ENCODE measurements at places on chromosomes 2 and 18.

DNA sequence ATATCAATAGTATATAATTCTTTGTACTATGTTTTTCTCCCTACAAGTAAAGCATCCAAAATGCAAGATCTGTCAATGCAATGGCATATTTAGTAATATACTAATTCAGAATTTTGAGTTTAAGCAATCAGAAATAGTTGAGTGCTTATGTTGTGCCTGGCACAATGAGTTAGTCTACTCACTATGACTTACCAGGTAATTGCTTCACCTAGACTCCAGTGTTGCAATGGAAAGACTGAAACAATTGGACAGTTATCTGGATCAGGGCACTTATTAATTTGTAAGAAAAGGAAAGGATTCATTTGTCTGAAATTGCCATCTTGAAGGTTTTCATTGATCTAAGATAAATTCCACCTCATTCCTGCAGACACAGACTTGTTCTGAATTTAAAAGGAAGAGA, 97.6 kb upstream of the TCF4 start:
- DNase-seq, result no peak

- DNase-seq, result no peak
Observed at GRCh38 chr2:55628931-55629330, 11.5 kb upstream of the PPP4R3B start.

- DNase-seq, result no peak
Observed at GRCh38 chr2:222813177-222813843, 47.5 kb upstream of the ACSL3 start.

GRCh38 chr2:178076130-178076529, 3.6 kb upstream of the PDE11A start:
- no peak for DNase-seq

GRCh38 chr2:40352041-40352702, 99.7 kb downstream of the SLC8A1 start:
- peak; percentile 36 for DNase-seq

DNA sequence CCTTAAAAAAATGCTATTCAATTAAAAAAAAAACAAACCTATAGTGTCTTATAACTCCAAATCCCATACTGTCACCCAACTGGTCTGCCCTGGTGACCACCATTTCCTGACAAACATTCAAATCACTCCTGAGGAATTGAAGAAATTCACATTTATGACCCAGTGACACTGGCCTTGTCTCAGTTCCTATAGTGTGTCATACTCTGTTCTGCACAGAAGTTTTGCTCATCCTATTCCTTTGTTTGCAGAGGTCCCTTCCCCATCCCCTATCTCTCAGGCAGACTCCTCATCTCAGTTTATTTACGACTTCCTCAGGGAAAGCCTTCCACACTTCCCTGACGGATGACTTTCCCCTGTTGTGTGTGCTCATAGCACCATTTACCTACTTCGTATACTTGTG, 14.7 kb downstream of the ZC3H6 start:
- no peak for DNase-seq

DNA sequence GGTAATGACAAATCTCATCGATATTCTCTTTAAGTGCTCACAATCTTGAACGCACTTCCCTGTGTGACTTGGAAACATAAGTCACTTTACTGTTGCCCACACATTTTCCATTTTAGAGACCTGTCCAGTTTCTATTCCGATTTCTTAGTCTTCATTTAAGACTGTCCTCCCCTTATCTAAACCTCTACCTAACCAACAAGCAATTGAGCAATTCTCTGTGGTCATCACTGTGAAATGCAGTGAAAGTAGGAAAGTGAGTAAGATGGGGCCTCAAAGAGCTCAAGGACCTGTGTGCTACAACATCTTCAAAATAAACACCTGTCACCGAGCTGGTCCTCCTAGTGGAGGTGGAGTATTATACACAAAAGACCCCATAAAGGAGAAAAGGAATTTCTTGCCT, 184.4 kb downstream of the CNTNAP5 start:
- peak; percentile 9 for DNase-seq

DNA sequence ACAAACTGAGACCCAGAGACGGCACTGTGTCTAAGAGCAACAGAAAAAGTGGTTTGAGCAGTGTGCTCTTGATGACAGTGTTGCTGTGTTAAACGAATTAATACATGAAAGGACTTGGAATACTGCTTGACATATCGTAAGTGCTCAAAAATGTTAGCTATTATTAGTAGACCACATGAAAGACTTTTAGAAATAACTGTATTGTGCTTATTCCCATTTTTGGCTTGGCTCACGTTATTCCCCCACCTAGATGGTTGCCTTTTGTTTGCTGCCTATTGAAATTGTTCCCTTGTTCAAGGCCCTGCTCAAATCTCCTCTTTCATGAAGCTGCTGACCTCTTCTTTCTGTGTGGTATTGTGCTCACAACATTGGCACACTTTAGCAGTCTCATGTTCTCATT, 27.8 kb upstream of the C2orf74 start:
- no peak for DNase-seq

- no peak for DNase-seq
Observed at GRCh38 chr2:104708967-104709366, 144.9 kb upstream of the POU3F3 start.

DNA sequence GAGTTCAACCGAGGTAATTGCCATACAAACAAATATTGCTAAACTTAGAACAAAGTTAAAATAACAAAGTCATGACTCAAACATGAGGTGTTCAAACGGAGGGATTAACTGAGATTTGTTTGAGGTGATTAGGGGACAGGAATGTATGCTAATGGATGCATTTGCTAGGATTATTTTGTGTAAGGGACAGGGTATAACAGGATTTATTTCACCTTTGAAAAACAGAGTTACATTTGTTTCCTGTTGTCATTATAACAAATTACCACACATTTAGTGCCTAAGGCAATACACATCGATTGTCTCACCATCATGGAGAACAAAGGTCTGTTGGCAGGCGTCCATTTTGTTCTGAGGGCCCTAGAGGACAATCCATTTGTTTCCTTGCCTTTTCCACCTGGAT, 304.3 kb upstream of the CNTNAP5 start:
- DNase-seq, result no peak

- DNase-seq, result no peak
Observed at GRCh38 chr18:35672897-35673296, 91.4 kb downstream of the GALNT1 start.

DNA sequence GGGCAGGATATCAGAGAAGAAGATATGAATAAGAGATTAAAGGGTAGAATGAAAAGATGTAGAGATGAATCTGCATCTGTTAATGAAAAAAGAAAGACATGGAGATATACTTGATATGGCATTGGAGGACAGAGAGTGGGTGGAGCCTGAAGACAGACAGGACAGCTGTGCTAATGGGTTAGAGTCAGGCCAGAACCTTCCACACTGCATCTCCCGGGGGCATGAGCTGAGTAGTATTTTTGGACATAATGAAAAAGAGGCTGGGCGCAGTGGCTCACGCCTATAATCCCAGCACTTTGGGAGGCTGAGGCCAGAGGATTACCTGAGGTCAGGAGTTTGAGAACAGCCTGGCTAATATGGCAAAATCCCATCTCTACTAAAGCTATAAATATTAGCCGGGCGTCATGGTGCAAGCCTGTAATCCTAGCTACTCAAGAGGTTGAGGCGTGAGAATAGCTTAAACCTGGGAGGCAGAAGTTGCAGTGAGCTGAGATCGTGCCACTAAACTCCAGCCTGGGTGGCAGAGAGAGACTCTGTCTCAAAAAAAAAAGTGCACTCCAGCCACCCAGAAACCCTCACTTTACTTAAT, 11.4 kb downstream of the FLACC1 start:
- no peak for DNase-seq

DNA sequence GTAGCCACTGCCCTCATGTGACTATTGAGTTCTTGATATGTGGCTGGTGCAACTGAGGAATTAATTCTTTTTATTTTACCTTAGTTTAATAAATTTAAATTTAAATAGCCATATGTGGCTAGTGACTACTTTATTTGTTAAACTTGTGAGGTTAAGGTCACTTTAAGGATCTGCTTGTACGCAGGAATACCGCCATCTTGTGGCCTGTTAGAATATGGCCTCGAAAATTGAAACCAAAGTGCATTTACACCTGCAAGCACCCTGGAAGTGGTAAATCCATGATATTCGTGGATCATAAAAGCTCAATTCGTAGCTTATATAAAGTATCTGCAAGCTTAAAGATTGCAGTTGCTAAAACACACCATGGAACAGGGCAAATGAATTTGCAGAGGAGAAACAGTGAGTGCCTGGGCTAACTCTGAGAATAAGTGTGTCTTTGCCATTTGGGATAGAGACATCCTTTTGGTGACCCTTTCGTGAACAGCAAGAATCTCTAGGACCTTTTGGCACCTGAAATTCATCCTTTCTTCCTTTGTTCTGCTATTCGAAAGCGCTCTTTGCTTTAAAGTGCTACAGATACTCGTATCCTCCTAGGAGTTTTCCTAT, 59.9 kb upstream of the REG3A start:
- DNase-seq, result peak; percentile 62

DNA sequence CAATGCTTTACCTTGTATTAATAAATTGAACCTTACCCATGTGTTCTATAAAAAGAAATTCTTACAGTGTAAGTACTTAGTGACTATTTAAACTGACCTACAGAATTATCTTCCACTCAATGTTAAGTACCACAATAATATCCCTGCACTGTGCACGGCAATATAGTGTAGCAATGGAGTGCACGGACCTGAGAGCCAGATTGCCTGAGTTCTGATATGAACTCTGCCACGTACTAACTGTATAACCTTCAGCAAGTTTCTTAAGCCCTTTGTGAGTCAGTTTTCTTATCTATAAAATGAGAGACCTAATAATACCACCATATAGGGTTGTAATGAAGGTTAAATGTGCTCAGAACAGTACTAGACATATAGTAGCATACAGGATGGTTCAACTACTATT, 66.2 kb downstream of the GPR39 start:
- DNase-seq, result no peak

- DNase-seq, result peak; percentile 72
Observed at GRCh38 chr2:219045937-219046550, 4.7 kb upstream of the CFAP65 start.

DNA sequence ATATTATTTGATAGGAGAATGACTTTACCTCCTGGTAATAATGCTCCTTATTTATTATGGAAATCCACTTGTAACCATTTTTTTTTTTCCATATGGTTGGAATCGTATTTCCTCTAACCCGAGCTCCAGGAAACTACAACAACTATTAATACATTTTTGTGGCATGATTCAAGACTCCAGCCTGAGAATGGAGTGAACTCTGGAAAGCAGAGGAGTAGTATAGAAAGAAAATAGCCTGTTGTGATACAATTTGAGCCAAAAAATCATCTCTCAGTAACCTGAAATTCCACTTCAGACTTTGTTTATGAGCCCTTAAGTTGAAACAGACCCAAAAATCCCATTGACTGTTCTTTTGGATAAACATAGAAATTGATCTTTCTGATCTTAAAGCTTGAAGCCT, 921.1 kb downstream of the SOCS6 start:
- no peak for DNase-seq

DNA sequence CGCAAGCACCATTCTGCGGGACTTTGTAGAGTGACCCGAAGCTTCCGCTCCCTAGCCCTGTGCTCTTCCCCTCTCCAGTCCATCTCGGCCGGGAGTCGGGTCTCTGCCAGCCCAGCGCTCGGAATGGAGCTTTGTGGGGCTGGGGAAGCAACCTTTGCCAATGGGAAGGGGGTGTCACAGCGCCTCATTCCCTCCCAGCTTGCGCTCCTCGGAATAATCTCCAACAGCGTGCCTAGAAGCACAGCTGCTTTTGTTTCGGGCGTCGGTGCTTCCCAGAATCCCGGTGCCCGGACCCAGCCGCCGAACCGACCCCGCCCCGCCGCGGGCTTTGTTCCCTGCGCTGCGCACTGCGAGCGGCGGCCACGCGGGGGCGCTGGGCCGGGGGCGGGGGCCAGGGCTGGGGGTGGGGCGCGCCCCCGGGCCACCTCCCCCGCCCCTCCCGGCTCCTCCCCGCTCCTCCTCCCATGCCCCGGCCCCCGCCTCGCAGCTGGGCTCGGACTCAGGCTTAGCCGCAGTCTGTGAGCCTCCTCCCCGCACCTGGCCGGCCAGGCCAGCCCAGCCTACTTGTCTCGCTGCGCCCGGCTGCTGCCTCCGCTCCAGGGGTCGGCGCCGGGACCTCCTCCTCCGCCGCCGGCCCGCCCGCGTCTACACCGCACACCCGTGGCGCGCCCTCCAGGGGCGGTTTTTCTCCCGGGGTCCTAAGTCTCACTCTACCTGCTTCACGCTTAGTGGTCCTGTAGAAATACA, 77.7 kb upstream of the SMAD2 start:
- DNase-seq, result peak; percentile 63

DNA sequence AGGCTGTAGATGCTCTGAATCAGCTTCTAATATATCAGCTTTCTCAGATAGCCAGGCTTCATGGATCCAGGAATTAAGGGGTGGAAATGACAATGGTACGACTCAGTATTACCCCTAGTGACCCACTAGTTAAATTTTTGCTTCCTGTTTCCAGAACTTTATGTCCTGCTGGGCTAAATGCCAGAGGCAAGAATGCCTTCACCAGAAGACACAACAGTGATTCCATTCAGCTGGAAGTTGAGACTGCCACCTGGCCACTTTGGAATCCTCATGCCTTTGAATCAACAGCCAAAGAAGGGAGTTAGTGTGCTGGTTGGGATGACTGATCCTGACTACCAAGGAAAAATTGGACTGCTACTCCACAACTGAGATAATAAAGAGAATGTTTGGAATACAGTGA, 239.1 kb downstream of the ASXL3 start:
- DNase-seq, result no peak

GRCh38 chr2:16204886-16205620, 264.7 kb downstream of the MYCN start:
- no peak for DNase-seq

DNA sequence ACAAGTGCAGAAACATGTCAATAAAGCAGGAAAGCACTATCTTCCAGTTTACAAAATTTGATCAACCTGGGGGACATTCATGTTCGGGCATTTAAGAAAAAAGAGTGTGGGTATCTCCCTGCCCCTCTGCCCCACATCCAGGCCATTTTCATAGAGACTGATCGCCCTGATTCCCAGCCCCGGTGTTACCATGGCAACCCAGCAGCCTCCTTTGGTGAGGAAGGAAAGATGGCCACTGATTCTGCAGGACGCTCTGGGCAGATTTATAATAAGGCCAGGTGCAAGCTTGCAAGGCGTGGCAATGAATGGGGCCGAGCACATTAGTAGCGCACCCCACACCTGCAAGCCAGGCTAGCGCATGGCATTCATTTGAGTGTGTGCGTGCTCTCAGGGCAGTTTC, 36.7 kb upstream of the ARL4C start:
- DNase-seq, result no peak

DNA sequence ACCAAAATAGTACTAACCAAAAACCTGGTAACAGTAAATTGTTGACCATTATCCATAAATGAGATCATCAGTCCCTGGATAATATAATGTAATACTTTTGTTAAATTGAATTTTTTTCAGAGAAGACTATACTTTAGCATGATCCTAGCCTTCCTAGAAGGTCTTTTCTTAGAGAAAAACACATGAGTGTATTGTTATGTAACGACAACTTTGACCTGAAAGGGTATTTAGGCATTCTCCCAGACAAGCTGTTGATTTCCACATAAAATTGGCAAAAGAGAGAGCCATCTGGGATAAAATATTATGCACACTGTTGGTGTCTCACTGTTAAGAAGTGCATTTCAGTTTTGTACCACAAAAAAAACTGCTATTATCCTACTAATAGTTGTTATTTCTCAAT, 120.0 kb upstream of the MAPRE2 start:
- DNase-seq, result no peak
